ENCODE measurements at places on chromosomes 13 and 19. TPM values are rescaled to one million over a fixed set of nuclear protein-coding genes. Genes with fewer than 3 reads are reported as not detected.

FXYD3 gene
- total RNA-seq = not detected

ZNF222 gene
- total RNA-seq = 6.1 TPM

MISP gene
- total RNA-seq = 1.1 TPM

FBXL3 gene
- total RNA-seq = 43.0 TPM

PINLYP gene
- total RNA-seq = 0.91 TPM

CYP2A7 gene
- not detected for total RNA-seq

KLHL1 gene
- not detected for total RNA-seq

ZNF418 gene
- total RNA-seq = 12.0 TPM

ZNF816 gene
- 10.6 TPM for total RNA-seq

DNA sequence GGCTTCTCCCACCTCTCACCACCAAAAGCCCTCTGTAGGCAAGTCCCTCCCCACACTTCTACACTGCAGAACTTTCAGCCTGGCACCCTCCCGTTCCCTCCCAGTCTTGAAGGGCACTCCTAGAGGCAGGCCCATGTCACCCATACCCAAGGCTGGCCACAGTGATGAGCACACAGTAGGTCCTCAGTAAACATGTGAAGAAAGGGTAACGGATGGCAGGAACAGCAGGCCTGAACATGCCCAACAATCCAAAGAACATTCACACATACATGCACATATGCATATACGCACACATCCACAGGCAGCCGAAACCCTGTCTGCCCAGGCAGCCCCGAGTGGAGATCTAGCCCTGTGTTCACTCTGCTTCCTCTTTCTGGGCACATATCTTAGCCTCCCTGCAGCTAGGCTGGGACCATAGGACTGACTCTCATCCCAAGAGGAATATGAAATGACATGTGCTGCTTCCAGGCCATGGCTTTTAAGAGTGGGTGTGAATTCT lies 55.2 kb downstream of the CEBPG start:
- DNase-seq = no peak

GRCh38 chr13:28041031-28041461 lies 52.6 kb upstream of the URAD start:
- no peak for DNase-seq

DNA sequence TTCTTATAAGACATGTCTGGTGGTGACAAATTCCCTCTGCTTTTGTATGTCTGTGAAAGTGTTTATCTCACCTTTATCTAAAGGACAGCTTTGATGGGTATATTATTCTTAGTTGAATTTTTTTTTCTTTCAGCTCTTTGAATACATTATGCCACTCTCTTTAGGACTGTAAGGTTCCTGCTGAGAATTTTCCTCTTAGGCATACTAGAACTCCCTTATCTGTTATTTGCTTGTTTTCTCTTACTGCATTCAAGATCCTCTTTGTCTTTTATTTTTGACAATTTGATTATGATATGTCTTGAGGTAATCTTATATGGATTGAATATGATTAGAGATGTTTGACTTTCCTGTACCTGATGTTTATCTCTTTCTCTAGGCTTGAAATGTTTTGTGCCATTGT lies 1328.4 kb downstream of the PCDH9 start:
- no peak for DNase-seq

GRCh38 chr19:18586306-18586705 lies 2.3 kb upstream of the REX1BD start:
- no peak for DNase-seq

GRCh38 chr13:46486270-46486669 lies 66.7 kb upstream of the LRCH1 start:
- no peak for DNase-seq

DNA sequence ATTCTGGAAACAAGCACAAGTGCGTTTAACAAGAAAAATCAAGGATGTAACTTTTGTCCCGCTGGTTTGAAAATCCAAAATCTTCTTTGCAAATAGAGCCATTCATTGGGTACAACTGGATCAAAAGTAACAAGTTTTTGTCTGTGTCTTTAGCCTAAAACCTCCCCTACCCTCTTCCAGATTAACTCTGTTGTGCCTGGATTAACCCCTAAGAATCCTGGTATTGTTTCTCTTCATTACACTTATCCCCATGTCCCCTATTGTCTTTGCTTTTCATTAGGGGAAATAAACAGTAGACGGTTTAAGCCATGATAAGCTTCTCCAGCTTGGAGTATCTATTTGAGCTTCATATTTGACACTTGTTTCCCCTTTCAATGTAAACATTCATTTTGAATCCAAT lies 242.1 kb upstream of the ARGLU1 start:
- DNase-seq = no peak

GRCh38 chr19:38081547-38082255 lies 142.3 kb downstream of the DPF1 start:
- no peak for DNase-seq

DNA sequence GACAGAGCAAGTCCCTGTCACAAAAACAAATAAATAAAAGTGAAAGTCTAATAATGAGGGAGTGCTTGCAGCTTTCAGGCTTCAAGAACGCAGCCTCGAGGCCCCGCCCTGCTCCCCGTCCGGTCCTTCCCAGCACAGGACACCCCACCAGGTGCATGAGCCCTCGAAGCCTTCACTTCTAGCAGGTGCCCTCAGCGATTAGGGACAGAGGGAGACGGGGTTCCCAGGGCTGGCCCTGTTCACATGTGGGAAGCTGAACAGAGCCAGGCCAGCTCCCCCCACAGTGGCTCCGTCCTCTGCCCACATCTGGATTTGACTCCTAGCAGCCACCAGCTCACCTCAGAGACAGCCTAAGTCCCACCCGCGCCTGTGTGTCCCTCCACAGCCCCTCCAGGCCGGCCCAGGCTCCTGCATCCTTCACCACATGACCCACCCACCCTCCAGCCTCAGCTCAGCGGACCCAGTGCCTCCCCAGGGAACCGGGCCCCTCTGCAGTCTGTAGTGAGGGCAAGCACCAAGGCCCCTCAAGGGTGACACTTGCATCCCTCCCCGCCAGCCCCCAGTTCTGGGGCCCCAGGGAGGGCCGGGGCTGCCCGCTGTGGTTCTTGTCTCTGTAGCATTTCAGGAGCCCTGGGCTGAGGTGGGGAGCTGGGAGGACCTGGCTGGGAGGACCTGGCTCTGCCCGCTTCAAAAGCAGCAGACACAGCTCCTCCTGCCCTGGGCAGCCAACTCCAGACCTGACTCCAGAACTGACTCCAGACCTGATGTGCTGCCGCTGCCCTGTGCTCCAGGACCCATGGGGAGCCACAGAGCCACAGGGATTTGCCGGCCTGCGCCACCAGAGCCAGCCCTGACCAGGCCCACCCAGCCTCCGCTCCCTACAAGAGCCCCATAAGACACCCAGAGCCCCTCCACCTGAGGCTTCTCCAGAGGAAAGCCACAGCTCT lies 27.2 kb downstream of the GPX4 start:
- DNase-seq = no peak

DNA sequence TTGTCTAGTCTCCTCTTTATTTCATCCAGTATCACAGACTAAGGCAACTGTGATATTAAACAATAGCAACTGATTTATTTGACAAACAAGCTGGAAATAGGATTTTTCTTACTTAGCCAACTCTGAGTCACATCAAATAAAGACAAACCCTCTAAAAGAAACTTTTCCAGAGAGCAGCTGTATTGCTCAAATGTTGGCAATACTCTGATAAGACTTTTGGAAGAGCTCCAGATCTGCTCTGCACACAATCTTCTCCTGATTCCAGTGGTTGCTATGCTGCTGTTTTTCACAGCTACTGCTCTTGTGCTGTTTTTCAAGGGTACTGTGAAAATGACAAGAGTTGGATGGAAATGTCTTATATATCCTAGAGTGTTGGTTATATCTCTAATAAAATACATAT lies 1479.2 kb downstream of the SLITRK5 start:
- no peak for DNase-seq

DNA sequence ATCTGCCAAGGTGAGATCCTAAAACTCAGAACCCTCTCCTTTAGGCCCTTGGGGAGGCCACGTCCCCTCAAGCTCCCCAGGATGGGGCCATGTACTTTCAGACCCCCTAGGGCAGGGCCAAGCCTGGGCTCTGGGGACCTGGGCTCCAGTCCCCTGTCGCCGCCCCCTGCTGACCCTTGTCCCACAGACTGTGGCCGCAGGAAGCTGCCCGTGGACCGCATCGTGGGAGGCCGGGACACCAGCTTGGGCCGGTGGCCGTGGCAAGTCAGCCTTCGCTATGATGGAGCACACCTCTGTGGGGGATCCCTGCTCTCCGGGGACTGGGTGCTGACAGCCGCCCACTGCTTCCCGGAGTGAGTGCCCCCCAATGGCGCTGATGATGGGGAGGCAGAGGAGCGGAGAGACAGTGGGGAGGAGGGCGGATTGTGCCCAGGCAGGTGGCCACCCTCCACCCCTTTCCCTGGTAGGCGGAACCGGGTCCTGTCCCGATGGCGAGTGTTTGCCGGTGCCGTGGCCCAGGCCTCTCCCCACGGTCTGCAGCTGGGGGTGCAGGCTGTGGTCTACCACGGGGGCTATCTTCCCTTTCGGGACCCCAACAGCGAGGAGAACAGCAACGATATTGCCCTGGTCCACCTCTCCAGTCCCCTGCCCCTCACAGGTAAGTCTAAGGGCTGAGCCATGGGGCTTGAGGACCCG lies 18.8 kb downstream of the HPN start:
- DNase-seq = no peak

DNA sequence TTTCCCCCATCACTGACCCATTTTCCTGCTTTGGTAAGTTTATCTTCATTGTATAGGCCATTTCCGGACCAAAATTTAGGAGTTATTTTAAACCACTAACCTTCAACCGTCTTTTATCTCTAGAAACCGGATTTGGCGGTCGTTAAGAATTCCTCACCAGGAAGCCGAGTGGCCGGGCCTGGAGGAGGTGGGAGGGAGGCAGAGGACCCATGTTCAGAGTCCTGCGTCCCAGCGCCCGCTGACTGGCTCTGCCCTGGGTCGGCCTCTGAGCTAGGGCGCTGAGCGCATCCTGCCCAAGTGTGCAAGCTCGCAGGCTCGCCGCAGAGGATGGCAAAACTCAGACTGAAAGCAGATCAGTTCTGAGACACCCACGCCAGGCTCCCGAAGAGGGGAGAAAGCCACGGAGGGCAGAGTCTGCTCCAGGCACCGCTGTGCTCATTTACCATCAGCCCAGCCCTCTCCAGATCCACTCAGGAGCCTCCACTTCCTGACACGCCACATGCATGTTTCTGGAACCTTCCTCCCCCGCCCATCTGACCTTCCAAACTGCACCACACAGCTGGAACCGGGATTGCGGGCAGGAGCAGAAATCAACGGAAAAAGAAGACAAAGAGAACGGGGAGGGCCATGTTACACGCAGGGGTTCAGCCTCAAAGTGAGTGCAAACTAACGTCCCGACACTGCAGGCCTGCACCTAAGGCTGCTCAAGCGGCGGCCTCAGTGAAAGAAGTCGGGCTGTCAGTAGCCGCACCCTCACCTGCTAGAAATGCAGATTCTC lies 8.3 kb downstream of the COL4A1 start:
- peak; percentile 83 for DNase-seq

GRCh38 chr19:5394551-5395505 lies 54.2 kb upstream of the PTPRS start:
- no peak for DNase-seq

DNA sequence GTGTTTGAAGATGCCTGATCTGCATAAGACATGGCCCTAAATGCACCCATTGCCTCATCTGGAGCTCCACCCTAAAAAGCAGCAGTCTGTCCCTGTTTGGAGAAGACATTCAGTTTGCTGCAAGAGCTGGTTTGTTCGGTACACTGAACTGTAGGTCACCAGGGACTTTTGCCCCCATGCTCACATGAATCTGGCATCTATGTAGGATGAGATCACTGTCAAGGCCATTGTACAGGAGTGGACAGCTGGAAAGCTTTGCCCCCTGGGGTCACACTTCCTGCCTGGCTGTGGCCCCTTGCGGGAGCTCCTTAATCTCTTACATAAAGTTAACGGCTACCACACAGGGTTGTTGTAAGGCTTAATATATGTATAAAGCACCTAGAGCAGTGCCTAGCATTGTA lies 73.0 kb downstream of the IPO5 start:
- DNase-seq = no peak

DNA sequence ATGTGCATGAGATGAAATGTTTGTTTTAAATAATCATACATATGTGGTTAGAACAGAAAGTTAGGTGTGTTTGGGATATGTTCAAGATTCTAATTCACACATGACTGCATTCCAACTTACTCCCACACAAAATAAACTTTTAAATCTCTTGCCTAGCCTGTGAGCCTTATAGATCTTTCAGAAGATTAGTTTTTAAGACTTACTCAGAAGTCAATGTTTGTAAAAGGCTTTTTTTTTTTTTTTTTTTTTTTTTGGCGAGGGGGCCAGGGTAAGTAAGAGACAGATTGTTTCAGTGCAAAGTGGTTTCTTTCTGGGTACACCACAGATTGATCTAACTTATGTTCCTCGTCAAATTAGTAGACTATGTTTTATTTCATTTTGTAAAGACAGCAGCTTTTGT lies 39.1 kb downstream of the GPR180 start:
- no peak for DNase-seq

- DNase-seq = no peak
Observed at GRCh38 chr13:40946485-40946884, 72.6 kb downstream of the ELF1 start.

- no peak for DNase-seq
Observed at GRCh38 chr19:7732045-7732444, at the start of gene CLEC4G. Gene CLEC4G (minus strand): TSS chr19:7732110. CDS start chr19:7732102, 8 bp downstream.

GRCh38 chr19:31770223-31770622 lies 421.0 kb upstream of the TSHZ3 start:
- DNase-seq = no peak

GRCh38 chr13:109834973-109835720 lies 48.8 kb upstream of the IRS2 start:
- DNase-seq = no peak

DNA sequence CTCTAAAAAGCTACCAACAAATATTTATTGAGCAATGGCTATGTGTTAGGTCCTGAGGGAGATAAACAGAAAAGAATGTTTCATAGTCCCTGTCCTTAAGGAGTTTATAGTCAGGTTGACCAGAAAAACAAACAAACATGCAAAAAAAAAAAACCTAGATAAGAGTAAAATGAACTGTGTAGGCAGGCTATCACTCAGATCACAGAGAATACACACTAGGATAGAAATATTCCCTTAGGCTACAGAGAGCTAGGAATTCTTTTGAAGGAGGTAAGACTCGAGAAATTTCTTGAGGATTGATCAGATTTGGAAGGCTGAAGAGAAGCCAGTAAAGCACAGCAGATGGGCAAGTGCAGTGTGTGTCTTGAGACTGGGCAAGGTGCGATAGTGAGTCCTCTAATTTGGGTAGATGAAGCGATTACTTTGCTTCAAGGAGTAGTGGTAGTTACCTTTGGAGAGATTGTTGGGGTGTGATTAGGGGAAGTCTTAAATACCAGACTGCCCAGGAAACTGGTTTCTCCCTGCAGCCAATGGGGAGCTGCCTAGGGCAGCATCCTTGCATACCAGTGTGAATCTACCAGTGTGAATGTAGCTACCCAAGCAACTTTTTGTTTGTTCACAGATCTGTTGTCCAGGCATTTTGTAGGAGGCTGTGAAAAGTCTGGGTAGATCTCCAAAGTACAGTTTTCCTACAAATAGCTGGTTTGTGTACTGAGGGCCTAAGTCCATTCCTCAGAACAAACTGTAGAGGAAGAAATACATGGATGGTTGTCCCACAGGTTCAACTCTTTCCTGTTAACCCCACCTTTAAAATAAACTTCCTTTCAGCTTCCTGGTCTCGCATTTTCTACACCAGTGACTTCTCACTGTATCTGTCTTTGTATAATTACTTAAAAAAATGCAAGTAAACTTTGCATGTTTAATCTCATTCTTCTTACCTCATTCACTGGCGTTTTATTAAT lies 314.1 kb downstream of the KLF5 start:
- DNase-seq = no peak
